ENCODE measurements at places on chromosomes 2 and 18.
A peak's percentile ranks its signal among the peaks of the same experiment; 100 is the strongest.

DNA sequence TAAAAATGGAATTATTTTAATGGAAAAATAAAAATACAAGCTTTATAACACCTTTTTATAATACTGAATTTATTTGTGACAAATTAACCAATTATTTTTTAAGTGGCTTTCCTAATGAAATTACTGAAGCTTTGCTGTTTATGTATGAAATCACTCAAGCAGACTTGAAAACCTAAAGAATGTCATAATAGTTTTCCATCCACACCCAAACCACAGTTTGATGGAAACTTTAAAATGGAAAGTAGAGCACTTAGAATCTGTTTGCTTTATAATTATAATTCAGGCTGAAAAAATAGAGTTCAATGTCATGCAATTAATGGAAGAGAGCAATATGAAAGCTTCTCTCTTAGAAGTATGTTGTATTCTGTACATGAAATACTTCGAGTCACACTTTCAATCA is 31.6 kb upstream of the WDR75 start:
- no peak for DNase-seq

DNA sequence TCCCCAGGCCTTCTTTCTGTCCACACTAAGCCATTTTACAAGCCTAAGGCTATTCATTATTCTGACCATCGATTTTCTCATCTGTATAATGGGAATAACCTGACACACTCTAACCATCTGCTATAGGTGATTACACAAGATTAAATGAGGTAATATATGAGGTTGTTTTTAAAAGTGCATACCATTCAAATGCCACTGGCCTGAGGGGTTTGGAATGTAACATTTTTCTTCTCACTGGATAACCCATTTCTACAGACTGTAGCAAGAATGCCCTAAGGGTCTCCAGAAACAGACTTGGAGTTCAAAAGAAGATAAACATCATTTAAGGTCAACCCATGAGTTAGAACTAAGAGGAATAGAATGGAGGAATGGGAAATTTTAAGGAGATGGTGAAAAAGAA is 111.7 kb upstream of the SETBP1 start:
- no peak for DNase-seq

DNA sequence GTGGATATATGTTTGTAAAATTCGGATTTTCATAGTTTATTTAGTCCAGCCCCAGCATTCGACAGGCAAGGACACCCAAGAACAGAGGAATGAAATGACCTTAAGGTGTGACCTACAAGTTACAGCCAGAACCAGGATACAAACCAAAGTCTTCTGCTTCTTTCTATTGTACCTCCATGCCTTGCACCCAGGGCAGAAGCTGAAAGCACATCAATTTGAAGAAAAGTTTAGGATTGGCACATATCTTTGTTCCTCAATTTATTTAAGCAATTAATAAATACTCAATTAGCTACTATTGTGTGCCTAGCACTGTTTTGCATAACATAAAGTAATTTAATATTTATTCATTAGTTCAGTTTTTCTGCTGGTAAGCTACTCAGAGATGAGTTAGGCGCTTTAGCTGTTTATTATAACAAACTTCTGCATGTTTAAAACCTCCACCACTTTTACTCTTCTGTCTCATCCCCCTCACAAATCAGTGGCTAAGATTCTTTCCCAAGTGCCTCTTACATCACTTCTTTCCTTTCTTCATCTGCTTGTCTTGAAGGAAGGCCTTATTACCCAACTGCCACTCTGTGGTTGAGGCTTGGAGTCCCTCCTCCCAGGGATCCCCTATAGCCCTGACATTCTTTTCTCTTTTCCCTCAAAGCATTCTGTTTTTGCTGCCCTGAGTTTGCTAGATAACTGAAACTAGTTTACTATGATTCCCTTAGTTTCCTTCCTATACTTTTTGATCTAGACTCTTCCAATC is 37.1 kb upstream of the DARS1 start:
- DNase-seq: no peak

DNA sequence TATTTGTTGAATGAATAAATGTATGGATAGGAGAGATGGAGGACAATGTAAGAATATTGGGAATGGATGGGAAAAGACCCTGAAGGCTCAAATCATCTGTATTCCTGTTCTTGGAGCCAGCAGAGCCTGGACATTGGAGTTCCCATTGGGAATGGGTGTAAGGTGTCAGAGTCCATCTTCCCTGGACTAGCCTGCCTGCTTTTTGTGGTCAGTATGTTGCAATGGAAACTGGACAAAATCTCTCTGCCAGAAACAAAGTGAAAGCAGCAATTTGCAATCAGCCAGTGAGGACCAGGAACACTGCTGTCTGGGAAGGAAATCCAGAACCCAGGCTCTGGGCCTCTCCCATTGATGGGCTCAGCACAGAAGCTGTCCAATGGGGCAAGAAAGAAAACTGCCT is 83.5 kb upstream of the SKOR2 start:
- DNase-seq: no peak

- DNase-seq: no peak
Observed at GRCh38 chr2:169082995-169083394, 13.6 kb downstream of the DHRS9 start.

GRCh38 chr18:73986711-73987110 is 160.9 kb downstream of the FBXO15 start:
- DNase-seq: no peak

DNA sequence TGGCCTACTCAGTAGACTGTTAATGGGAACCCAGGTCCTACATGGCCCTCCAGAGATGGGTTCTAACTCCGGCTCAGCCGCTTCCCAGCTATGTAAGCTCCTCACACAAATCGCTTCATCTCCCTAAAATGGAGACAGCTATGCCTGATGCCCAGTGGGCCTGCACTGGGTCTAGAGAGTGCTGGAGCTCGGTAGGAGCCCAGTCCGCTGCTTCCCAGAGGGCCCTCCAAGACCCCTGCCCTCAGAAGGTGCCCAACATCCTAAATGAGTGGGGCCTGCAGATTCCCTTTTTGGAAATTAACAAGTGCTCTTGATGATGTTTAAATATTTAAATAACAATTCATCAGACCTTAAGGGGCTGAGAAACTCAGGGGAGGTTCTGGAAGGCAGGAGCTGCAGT is 47.1 kb downstream of the HS1BP3 start:
- peak; percentile 80 for DNase-seq

DNA sequence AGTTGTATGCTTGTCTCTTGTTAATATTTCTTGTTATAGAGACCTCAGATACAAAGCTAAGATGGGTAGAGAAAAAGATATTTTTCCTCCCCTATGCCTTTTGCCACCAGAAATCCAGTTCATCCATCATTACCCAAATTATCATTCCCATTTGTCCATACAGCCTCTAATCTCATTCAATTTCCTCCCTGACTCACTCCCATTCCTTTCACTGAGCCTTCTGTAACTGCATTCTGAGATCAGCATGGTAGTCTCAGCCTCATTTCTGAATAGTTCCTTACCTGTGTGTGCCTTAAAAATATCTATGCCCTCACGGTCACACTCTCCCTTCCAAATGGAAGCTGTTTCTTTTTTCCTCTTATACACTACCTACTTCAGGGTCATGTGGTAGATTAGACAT is 15.7 kb upstream of the PIK3C3 start:
- DNase-seq: no peak

DNA sequence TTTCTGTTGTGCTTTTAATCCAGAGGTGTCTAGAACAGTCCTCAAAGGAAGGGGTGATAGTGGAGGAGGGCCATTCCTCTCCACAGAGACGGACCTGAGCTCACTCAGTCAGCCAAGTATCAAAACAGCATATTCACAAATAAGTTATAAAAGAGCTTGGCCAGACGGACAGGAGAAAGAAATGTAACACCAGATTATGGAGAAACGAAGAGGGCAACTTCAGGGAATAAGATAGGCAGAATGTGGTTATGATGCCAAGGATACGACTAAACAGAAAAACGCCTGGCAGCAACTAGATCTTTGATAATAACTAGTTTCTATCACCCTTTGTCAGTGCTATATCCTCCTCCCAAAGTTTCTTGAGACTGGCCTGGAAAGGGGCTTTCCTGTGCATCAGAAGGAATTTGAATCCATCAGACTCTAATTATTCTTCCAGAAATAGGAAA is 42.5 kb downstream of the MAP4K3 start:
- no peak for DNase-seq

GRCh38 chr2:8242739-8243138 is 439.1 kb upstream of the ID2 start:
- no peak for DNase-seq

- DNase-seq: no peak
Observed at GRCh38 chr2:143850084-143850483, 669.8 kb downstream of the ZEB2 start.

- DNase-seq: no peak
Observed at GRCh38 chr2:72710418-72711152, 115.2 kb downstream of the EXOC6B start.

DNA sequence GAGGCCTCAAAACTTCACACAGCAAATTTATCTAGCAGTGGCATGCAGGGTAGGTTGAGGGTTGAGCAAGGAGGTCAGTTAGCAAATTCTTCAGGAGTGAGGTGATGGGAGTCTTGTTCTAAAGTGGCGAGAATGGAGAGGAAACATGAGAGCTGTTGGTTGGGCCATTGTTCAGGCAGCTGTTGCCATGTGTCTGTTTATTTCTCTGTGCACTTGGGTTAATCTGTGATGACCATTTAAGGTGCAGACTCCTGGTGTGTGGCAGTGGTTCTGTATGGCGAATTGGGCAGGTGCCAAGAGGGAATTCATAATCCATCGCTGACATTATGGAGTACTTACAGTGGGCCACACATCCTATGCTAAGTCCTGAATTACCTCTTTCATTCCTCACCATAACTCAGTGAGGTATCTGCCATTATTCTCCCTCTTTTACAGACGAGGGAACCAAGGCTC is 30.4 kb downstream of the TMEM178A start:
- no peak for DNase-seq

DNA sequence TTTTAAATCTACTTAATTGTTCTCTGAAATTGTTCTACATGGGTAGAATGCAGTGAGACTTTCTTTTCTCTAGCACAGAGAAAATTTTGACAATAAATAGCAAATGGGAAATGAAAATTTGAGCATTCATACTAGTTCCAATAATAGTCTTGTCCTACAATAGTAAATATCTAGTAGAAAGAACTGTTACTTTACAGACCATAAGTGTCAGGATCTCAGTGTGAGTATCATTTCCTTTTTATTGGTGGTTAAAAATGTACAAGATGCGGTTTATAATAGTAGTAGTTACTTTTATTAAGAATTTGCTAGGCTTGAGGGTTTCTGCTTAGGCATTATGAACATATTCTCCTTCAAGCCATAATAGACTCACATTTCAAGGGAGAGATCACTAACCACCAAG is 43.2 kb downstream of the KCNE4 start:
- DNase-seq: no peak

DNA sequence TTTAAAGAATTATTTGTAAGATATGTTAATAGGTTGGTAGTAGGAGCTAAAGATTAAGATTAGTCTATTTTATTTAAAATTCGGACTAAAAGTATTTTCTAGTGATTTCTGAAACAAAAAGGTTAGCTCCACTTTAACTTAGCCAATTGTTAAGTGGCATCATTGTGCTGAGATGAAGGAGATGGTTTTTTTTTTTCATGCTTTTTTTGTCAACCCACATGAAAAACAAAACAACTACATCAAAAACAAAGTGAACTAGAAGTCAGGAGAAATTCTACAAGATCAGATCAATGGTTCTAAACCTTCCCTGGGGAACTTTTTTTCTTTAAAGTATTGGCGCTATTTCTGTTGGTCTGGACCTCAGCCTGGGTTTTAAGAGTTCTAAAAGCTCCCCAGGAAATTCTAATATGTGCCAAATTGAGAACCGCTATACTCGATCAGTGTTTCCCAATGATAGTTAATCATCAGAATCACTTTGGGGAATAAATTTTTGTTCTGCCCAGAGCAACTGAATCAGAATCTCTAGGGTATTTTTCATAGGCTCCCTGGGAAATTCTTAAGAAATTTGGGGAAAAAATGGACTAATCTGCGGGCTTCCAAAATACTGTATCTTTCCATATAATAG is 2.3 kb downstream of the ZC3H6 start:
- no peak for DNase-seq

DNA sequence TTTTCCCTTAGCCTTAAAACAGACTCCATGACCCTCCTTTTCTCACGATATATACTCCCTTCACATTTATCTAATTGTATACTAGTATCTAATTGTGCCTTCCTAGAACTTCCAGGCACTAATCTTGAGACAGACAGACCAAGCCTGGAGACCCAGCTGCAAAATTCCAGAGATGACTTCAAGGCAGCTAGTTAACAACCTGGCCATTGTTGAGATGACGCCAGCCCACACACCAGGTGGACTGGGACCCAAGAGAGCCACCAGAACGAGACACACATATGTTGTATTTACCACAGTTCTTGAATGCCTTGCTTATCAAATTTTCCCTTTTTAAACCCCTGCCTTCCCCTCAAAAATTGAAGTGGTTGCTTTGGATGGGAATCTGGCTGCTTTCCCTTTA is 48.9 kb upstream of the SELENOI start:
- no peak for DNase-seq

DNA sequence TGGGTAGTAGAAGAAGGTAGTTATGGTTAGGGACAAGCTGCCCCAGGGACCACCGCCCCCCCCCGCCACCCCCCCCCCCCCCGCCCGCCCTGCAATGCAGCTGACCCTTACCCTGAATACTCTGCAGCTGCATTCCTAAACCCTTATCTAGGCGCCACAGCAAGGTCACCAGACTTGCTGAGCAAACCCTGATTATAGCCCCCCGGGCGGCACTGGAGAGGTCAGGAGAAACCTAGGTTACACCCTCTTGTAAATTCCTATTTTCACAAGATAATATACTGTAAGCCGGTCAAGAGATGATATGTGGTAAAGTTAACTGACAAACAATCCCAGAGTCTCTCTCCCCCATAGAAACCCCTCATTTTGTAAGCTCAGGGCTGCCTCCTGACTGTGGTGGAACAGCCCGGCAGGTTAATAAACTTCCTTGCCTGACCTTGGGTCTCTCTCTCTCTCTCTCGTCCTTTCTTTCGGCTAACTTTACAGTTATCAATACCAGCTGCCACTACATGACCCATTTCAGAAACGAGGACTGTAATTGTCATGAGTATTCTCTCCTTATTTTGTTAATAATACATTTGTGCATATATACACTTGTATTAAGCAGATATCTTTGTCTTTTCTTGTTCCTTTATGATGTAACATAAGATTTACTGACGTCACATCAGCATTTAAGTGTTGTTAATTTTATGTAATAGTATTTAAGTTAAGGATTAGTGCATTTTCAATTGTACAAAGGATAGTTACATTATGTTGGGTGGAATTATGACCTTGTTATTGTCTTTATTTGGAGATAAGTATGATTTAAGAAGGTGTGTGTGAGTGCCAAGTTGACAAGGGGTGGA is 22.8 kb upstream of the SMAD4 start:
- no peak for DNase-seq
